ENCODE measurements at places on chromosomes 16 and 17.

DNA sequence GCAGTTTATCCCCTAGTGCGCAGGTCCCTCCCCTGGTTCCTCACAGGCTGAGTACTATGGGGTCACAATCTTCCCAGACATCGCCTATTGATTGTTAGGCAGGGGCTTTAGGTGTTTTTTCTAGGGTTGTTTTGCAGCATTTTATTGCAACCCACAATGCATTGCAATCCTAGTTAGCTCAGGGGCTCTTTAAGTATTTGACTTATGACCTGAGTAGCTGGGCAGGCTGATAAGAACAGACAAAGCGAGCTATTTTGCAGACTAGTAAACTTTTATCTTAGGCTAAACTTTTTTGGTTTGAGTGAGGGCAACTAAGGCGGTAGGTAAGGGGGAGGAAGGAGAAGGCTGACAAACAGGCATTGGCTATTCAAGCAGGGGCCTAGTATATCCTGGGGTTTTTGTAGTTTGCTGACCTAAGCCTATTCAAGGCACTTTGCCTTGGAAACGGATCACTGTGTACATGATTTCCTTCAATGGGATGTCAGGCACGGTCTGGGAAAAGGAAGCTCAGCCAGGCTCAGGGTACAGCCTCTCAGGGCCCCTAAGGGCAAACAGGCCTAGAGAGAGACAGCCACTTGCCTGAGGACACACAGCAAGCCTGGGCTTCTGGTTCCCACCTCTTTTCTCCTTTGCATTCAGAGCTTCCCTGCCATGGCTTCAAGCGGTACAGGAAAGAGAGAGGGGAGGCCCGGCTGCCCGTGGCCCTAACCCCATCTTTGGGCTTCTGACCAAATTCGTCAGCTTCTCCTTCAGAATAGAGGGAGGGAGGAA lies 6.4 kb downstream of the DRC7 start:
- DNase-seq = no peak

- no peak for DNase-seq
Observed at GRCh38 chr16:55154956-55155355, 169.0 kb upstream of the IRX6 start.

DNA sequence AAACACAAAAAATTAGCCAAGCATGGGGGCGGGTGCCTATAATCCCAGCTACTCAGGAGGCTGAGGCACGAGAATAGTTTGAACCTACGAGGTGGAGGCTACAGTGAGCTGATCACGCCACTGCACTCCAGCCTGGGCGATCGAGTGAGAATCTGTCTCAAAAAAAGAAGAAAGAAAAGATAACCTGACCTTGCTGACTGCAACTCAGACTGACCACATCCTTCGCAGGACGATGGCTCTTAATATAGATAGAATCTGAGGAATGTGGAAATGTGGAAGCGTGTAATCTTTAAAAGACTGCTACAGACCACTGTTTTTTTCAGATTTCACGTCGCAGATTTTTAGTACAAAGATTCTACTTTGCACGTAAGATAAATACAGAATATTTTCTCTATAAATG lies 37.8 kb downstream of the KLHDC4 start:
- DNase-seq = no peak

GRCh38 chr17:32926183-32926582 lies 1.8 kb upstream of the TMEM98 start:
- no peak for DNase-seq

GRCh38 chr17:59712862-59713261 lies 5.4 kb downstream of the VMP1 start:
- DNase-seq = no peak

DNA sequence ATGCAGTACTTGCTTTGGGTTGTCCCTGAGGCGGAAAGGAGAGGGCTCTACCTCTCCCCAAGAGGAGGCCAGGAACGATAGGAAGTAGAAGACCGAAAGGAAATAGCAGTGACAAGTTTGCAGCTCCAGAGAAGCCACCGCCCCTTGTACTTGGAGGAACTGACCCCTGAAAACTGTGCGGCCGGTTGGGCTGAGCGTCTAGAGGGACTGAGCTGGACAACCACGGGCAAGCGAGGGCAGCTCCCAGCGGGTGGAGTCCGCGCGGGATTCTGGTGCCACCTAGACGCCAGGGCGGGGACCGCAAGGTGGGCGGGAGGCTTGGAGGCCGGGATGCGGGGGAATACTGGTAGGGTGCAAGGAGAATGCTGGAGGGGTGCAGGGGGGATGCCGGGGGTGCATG lies 1.3 kb upstream of the SLC6A4 start:
- peak; percentile 60 for DNase-seq

DNA sequence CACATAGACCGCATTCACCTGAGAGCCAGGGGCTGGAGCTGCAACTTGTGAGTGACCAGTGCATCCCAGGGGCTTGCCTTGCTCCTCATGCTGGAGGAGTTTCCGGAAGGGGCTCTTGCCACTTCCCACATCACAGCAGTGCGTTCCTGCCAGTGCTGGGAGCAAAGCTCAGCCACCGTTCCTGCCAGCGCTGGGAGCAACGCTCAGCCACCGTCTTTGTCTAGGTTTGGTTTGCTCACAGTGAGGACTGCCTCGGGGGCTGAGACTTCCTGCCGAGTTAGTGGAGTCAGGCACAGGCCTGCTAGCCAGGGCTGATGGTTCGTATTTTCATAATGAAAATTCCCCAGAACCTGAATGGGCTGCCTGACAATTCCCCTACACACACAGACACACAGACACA lies 5.4 kb upstream of the CHRNE start:
- DNase-seq = no peak

DNA sequence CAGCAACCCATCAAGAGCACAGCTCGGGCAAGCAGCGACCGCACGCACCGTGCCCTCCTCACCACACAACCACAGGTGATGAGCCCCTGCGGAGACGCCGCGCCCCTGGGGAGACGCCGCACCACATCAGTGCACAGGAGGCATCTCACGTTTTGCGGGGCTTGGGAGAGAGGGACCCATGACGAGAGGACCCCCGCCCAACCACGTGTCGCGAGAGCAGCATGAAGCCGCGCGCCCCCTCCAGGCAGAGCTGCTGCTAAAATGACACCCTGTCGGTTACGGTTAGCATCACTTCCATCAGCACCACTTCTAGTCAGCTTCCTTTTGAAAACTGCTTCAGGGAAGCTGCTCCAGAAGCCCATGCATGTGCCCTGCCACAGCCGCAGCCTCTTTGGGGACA lies 45.3 kb downstream of the KLHDC4 start:
- DNase-seq = no peak

DNA sequence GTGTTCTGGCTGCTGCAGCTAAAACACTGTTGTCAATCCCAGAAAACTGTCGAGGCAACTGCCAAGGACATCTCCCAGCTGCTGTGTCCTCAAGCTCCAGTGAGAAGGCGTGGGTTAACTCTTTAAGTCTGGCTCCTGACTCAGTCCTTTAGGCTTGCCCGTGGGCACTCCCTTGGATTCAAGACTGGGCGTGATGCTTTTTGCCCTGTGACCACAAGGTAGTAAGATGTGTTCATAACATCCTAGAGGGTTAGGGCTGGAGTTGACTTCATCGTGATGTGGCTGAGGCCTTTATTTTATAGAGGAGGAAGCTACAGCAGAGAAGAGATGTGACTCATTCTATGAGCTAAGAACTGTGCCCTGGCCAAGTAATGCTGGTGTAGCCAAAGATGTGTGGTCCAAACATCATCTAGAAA lies 50.9 kb upstream of the TEKT3 start:
- DNase-seq = peak; percentile 73

- DNase-seq = no peak
Observed at GRCh38 chr17:9090641-9091096, 69.4 kb downstream of the NTN1 start.

DNA sequence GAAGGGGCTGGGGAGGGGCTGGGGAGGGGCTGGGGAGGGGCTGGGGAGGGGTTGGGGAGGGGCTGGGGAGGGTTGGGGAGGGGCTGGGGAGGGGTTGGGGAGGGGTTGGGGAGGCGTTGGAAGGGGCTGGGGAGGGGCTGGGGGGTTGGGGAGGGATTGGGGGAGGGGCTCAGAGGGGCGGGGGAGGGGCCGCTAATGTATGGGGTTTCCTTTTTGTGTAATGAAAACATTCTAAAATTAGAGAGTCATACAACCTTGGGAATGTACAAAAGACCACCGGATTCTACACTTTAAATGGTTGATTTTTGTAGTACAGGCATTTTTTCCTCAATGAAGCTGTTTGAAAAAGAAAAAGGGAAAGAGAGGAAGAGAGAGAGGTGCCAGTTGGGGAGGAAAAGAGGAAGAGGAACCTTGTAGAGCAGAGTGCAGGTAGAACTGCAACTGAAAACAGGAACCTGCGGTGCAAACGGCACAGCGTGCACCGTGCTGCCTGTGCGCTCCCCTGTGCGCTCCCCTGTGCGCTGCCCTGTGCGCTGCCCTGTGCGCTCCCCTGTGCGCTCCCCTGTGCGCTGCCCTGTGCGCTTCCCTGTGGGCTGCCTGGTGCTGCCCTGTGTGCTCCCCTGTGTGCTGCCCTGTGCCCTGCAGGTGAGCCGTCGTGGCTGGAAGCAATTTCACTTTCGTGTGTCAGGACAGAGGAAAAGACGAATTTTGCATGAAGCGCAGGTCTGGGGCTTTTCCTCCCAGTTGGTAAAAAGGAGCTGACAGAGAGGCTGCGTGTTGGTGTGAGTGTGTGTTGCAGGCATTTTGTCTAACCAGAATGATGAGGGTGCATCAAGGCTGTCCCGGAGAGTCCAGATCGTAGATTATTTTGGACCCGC lies 40.8 kb downstream of the METRNL start:
- DNase-seq = no peak

GRCh38 chr17:61683466-61683865 lies 92.4 kb upstream of the NACA2 start:
- DNase-seq = no peak

DNA sequence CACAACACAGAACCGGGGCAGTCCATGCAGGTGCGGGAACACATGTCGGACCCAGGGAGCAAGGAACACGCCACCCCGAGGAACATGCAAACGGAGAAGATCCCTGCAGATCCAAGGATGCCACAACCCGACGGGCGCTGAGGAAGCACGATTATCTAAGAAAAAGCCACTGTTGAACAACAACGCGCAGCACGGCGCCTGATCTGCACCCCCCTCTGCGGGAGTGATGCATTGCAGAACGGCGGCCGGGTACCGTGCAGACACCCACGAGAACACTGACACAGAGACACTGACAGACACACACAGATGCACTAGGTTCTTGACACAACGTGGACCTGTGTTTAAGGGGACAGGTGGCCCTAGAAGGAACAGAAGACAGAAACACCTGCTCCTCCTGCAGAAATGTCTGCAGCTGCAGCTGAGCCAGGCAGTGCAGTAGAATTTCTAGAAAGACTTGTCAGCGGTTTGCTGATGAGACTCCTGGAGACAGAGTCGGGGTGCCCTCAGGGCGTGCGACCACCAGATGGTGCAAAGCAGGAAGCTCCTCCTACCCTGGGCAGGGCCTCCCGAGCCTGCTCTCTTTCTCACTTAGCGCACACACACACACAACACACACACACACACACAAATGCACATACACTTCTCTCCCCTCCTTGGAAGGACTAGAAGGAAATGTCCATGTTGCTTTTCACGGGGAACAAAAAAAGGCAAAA lies 7.5 kb downstream of the NPTX1 start:
- no peak for DNase-seq

- DNase-seq = no peak
Observed at GRCh38 chr16:57732714-57733113, 2.9 kb upstream of the KATNB1 start.

- no peak for DNase-seq
Observed at GRCh38 chr17:68861602-68862001, 93.6 kb downstream of the ABCA8 start.

GRCh38 chr17:18862011-18862410 lies 4.1 kb downstream of the PRPSAP2 start:
- DNase-seq = no peak
